ENCODE measurements at places on chromosomes 1 and 21.

- peak; percentile 9 for DNase-seq
These were observed 61.6 kb upstream of the DEPDC1 start for GRCh38 chr1:68558321-68559026.

- no peak for DNase-seq
These were observed 18.7 kb downstream of the TNFRSF8 start for GRCh38 chr1:12081648-12082396.

GRCh38 chr1:242876030-242876429, 351.5 kb upstream of the PLD5 start:
- DNase-seq: no peak

GRCh38 chr1:93811326-93812065, 67.5 kb downstream of the DNTTIP2 start:
- peak; percentile 48 for DNase-seq

GRCh38 chr1:201946224-201946908, at the start of gene LMOD1:
Gene LMOD1 (minus strand): TSS chr1:201946548. CDS start chr1:201946340, 208 bp downstream.
- peak; percentile 90 for DNase-seq

DNA sequence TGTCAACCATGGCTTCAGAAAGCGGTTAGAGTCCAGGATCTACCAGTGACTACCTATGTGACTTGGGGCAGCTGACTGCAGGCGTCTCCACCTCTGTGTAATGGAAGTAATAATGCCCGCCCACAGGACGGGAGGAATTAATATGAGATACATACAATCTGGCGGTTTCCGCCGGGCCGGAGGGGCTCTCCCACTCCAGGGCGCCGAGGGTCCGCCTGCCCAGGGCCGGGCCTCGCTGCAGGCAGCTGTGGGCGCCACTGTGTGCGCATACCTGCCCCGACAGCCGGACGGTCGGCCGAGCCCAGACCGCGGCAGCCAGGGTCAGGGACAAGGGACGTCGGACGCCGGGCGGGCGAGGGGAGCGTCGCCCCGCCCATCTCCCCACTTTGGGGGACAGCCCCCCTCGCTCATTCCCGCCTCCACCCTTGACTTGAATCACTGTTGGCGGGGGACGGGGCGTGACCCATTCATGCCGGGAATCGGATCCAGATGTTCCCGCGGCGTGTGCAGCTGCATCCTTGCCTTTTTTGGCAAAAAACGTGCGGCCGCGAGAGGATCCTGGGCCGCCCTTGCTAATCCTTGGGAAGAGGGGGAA, 6.0 kb upstream of the SF3A3 start:
- peak; percentile 88 for DNase-seq

GRCh38 chr1:226958300-226958699, 18.2 kb downstream of the COQ8A start:
- DNase-seq: no peak

- DNase-seq: no peak
These were observed 3.0 kb downstream of the NPHP4 start for GRCh38 chr1:5989286-5989605.

- peak; percentile 46 for DNase-seq
These were observed 24.8 kb upstream of the TMEM51 start for GRCh38 chr1:15128520-15129313.

DNA sequence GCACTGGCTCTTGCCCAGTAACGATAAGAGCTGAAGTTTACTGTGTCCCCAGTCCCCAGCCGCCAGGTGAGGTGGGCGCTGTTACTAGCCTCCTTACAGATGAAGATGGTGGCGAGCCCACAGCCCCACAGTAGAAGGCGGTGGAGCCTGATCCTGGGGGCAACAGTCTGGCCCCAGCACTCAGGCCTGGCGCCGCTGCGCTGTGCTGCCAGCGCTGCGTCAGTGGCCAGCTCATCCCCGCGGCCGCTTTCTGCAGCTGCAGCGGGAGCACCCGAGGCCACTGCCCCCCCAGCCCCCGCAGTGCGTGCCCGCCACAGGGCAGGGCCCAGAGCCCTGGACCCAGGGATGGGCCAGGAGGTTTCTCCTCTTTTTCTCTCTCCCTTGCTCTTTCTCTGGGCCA, 13.3 kb downstream of the H6PD start:
- DNase-seq: no peak

DNA sequence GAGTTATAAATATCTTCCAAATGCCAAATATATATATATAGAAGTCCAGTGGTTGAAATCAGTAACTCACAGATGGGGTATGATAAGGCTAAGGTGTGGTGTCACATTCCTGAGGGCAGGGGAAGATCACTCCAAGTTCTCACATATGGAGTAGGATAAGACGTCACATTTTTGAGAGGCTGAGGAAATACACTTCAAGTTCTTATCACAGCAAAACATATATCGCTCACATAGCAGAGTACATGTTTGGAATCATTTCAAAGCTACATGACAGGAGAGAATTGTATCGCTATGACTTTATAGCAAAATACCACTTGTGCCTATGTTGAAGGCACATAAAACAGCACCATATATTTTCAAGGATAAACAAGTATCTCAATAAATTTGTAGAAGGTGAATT, 55.1 kb downstream of the RBM11 start:
- no peak for DNase-seq

- DNase-seq: no peak
These were observed 7.0 kb upstream of the KCNE1 start for GRCh38 chr21:34519016-34519415.

DNA sequence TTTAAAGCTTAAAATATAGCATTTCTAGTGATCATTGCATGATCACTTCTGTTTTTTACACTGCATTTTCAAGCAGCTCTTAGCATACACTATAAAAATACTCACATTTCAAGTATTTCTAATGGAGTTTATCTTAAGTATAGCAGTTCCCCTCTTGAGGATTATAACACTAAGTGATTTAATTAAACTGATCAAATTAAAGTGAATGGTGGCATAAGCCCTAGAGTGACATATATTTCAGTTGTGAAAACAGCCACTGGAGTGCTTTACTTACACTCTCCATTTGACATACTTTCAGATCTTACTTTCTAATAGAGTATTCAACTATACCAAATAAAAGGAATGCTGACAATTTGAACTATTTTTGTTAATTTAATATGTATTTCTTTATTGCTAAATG, 623.3 kb upstream of the TMPRSS15 start:
- DNase-seq: no peak

DNA sequence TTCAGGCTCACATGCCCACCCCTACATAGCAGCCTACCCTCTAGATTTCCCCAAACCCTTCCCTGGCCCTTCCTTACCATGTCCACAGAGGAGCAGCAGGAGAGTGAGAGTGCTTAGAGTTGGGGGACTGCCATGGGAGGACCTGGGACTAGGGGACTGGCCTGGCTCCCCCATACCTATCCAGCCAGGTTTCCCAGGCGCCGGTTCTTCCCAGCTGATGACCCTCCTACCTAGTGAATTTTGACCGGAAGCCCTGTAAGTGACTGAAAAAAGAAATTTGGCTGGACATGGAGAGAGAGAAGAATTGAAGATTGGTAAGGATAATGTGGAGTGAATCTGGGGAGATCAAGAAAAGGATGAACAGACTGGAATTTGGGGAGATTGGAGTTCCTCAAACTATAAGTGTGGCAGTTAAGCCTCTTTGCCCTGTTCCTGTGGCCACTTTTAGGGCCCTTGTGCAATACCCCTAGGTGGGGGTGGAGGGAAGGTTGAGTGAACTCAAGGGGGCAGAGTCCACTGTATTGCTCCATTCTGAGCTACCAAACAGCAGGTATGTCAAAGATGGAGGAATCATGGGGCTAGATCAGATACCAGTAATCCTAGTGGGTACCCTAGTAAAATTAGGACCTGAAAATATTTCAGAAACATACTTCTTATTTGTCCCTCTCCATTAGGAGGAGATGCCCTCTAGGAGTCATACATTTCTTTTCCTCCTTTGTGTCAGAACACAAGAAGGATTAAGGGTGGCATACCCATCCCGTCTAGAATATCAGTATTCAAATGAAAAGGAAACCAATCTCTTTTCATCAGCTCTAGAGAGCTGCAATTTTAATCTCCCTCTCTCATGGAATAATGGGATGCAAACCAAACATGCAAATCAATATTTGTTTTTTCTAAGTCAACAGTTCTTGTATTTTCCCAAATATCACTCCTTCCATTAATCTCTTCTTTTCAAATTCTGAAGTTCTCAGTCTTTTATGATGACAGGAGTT, 1.2 kb downstream of the HJV start:
- no peak for DNase-seq

- no peak for DNase-seq
These were observed 17.7 kb upstream of the FRRS1 start for GRCh38 chr1:99784143-99784542.

DNA sequence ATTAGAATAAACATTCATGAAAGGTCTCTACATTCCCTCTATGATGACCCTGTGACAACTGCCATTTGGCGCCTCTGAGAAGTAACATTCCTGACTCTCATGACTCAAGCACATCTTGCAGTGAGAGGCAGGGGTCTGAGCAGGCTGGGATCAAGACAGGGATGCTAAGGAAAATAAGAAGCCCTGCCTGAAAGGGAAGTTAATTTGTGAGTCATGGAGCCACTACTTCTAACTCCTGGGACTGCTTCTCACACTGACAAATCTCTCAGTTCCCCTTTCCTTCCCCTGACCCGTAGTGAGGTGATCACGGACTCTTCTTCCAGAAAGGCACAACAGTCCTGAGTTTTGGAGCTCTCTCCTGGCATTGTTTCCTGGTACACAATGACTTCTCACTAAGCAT, 231.9 kb downstream of the TNR start:
- DNase-seq: no peak

- no peak for DNase-seq
These were observed 261.6 kb downstream of the SPATA17 start for GRCh38 chr1:217892750-217893149.

GRCh38 chr1:55815745-55816455, 600.7 kb upstream of the USP24 start:
- no peak for DNase-seq

GRCh38 chr1:180312926-180313325, 82.9 kb downstream of the LHX4 start:
- no peak for DNase-seq

DNA sequence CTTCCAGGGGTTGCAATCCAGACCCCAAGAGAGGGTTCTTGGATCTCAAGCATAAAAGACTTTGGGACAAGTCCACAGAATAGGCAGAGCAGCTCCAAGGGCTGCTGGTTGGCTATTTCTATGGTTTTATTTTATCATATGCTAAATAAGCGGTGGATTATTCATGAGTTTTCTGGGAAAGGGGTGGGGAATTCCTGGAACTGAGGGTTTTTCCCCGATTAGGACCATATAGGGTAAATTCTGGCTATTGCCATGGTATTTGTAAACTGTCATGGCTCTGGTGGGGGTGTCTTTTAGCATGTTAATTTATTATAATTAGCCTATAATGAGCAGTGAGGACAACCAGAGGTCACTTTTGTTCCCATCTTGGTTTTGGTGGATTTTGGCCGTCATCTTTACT, 270.9 kb upstream of the PLXNA2 start:
- no peak for DNase-seq

GRCh38 chr1:23816906-23817305, 8.3 kb downstream of the HMGCL start:
- no peak for DNase-seq

GRCh38 chr21:26140164-26140579, 30.4 kb downstream of the APP start:
- DNase-seq: peak; percentile 93

DNA sequence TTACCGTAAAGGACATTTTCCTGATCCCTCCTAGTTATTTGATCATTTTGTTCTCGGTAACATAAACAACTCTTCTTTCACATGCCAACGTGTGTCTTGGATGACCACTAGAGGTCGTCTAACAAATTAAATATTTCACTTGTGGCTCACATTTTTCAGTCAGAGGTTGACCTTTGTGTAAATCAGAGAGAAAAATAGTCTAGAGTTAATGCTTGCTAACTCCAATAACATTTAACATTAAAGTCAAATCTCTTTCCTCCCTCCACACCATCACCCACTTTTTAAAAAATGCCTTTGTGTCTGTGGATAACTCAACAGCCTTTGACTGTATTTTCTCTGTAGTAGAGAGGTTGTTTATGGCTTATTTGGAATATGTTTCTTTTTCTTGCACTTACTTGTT, 220.5 kb upstream of the B3GALT2 start:
- DNase-seq: peak; percentile 42

- DNase-seq: peak; percentile 63
These were observed 4.8 kb upstream of the IFNLR1 start for GRCh38 chr1:24191860-24192259.

DNA sequence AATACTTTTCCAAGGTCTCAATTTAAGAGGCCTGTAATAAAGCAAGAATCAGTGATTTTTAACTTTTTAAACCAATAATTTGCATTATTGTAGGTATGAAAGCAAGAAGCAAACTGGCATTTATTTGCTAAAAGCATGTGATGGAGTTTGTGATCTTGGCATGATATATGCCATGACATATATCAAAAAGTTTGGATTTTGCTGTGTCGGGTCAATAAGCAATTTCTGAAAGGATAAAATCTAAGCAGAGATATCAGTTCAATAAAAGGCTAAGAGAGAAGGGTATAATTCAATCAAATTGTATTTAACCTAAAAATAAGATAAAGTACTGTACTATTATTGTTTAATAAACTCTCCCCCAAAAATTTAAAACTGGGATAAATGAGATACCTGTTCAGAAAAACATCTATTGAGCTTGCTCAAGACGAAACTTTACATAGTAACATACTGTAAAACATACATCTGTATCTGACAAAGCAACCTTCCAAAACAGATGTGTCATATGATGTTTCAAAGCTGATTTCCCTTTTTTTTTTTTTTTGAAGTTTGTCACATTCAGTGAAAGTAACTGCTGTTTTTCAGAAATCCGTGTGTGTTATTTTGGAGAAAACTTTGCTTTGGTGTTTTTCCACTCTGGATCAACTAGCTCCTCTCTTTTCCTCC, 74.5 kb downstream of the TGFBR3 start:
- no peak for DNase-seq

- DNase-seq: peak; percentile 36
These were observed 3.3 kb upstream of the SKI start for GRCh38 chr1:2224631-2225428.

GRCh38 chr1:230226007-230226800, 159.2 kb downstream of the GALNT2 start:
- no peak for DNase-seq
